ENCODE measurements at places on chromosomes 16 and 17.
A peak's percentile ranks its signal among the peaks of the same experiment; 100 is the strongest.

GRCh38 chr17:61294777-61295176, 104.9 kb upstream of the TBX2 start:
- DNase-seq: no peak

DNA sequence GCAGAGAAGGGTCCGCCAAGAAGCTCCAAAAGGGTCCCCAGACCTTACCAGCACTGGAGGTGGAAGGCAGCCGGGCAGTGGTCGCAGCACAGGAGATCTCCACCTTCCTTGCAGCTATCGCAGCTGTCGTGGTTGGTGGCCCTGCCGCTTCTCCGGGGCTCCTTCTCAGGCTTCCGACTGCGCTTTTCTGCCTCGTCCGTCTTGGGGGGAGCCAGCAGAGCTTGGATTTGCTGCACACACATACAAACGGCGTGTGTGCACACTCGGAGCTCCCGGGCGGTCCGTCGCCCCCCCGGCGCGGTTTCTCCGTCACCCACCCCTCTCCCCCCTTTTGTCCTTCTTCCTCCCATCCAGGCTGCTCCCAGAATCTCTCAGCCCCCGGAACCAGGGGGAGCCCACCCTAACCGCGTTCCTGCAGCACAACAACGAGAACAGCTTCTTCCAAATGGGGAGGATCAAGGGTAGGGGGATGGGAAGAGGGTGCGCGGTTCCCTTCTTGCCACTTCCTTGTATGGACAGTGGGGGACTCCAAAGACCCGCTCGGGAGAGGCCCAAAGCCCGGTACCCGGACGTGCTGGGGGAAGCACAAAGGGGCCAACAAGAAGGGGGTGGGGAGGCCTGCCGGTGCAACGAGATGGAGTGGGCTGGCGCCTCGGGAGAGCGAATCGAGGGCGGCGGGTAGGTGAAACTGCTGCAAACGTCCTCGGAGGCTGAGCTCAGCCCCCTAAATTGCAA, 1.1 kb downstream of the PHF12 start:
- peak; percentile 66 for DNase-seq

- DNase-seq: no peak
Observed at GRCh38 chr17:80029258-80029974, 6.3 kb downstream of the TBC1D16 start.

GRCh38 chr16:31073142-31073969, 684 bp downstream of the ZNF668 start:
- peak; percentile 92 for DNase-seq

DNA sequence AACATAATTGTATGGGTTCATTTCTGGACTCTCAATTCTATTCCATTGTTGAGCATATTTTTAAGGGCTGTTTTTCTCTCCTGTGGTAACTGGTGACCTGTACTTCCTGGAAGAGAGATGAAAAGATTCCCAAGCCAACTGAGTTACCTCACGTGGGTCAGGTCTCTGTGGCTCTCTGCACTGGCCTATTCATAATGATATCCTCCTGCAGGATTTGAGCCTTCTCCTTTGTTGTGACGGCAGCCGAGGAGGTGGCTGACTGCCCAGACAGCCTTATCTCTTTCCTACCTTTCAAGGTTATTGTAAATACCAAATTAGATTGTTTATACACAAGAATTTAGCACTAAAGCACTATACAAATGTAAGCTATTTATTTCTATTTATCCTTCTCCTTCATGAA, 2.7 kb upstream of the ACE start:
- DNase-seq: no peak

GRCh38 chr17:9410737-9411136, 164.9 kb downstream of the STX8 start:
- DNase-seq: no peak

Measured in WTC11 (cell line).